Activated naive CD4-positive, alpha-beta T cell treated with anti-CD3 and anti-CD28 coated beads, Interleukin-2, amount 50 U/mL, for 72 hours (primary cell): ENCODE measurements at places on chromosomes 16 and 17.

DNA sequence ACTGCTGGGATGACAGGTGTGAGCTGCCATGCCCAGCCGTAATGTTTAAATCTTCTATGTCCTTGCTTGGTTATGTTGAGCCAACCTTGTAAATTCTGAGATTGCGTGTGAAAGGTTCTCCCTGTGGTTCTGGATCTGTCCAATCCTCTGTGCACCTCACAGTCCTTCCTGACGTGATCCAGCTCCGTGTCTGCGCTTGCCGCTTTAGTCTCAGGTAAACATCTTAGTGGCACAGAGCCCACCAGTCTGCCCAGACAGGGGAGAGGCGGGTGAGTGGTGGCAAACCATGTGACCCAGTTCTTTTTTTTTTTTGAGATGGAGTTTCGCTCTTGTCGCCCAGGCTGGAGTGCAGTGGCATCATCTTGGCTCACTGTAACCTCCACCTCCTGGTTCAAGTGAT, 13.9 kb downstream of the SLC25A10 start:
- DNase-seq: no peak

DNA sequence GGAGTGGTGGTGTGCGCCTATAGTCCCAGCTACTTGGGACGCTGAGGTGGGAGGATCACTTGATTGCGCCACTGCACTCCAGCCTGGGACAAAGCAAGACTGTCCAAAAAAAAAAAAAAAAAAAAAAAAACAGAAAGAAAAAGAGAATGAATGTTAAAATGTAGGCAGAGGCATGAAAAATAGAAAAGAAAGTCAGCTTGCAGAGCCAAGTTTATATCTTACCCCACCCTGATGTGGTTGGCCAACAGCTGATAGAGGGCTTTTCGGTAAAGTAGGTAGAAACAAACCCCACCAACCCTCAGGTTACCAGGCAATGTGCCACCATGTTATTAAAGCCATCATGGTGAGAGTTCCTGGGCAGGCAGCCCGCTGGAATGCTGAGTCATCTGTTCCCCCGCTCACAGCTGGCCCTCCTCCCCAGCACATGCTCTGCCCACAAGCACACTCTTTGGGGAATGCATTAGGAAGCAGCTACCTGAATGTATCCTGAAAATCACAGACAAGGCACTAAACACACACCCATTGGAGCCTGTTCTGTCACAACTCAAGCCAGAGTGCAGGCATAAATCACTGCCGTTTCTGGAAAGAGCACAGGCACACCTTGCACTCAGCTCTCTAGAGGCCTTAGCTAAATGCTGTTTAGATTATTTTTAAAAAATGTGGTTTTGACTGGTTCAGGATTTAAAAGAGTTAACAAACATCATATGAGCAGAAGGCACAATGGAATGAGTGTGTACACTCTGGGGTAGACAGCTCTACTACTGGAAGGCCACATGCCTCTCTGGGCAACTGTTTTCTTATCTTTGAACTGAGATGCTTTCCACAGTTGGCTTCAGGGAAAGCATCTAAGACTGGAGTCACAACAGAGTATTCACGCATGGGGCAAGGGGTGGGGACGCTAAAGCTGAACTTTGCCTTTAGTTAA, 128.5 kb downstream of the PARN start:
- no peak for DNase-seq

GRCh38 chr16:26569793-26570192, 496.9 kb upstream of the C16orf82 start:
- DNase-seq: no peak

GRCh38 chr17:83198366-83199341, 119.2 kb downstream of the METRNL start:
- peak; percentile 1 for DNase-seq

- no peak for DNase-seq
Measured at GRCh38 chr16:81996664-81997509, 14.4 kb downstream of the SDR42E1 start.

- no peak for DNase-seq
Measured at GRCh38 chr16:27600381-27600780, 50.4 kb downstream of the KATNIP start.

- no peak for DNase-seq
Measured at GRCh38 chr16:26987597-26988010, 79.1 kb upstream of the C16orf82 start.

GRCh38 chr16:48383877-48384519, 1.2 kb downstream of the SIAH1 start:
- no peak for DNase-seq

DNA sequence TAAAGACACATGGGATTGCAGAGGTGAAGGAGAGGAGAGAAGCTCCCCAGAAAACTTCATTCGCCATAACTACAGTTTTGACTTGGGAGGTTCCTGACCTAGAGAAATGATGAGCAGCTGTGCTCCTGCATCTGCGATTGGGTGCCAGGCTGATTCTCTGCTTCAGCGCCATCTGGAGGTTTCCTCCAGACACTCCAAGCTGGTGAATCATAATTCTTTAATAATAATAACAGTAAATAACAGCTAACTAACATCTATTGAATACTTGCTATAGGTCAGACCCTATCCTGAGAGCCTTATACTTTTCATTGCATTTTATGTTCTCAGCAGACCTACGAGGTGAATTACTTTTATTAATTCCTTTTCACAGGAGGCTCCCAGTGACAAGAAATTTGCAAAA, 575.8 kb downstream of the TOX3 start:
- DNase-seq: no peak

DNA sequence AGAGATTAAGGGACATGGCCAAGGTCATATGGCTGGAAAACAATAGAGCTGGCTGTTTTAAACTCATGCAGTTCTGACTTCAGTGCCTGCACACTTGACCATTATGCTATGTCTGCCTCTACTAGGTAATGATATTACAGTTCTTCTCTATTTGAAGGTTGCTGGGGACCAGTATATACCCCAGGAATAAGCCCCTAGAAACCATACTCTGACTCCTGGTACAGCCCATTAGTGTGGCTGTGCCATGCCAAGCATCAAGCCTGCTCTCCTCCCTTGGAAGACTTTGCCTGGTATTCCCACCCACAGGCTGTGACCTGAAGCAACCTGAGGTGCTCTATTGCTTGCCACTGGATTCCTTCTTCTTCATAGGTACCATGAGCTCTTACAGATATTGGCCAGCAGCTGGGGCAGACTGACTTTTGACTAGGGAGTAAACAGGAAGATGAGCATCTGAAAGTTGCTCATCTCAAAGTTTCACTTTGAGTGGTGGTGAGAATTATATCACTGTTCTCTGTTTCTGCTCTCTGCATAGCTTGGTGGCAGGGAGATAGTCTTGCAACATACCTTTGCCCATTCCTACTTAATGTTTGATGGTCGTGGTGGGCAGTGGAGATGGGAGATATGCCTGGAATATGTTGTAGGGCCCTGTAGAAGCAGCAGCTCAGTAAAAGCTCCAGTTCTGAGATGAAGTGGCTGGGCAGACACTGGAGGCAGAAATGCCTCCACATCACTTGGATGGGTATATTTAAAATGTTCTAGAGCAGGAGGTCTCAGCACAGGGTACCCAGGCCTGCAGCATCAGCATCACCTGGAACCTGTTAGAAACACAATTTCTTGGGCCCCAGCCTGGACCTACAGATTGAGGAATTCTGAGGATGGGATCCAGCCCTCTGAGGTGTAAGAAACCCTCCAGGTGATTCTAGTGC, 274.7 kb downstream of the HS3ST4 start:
- DNase-seq: no peak

DNA sequence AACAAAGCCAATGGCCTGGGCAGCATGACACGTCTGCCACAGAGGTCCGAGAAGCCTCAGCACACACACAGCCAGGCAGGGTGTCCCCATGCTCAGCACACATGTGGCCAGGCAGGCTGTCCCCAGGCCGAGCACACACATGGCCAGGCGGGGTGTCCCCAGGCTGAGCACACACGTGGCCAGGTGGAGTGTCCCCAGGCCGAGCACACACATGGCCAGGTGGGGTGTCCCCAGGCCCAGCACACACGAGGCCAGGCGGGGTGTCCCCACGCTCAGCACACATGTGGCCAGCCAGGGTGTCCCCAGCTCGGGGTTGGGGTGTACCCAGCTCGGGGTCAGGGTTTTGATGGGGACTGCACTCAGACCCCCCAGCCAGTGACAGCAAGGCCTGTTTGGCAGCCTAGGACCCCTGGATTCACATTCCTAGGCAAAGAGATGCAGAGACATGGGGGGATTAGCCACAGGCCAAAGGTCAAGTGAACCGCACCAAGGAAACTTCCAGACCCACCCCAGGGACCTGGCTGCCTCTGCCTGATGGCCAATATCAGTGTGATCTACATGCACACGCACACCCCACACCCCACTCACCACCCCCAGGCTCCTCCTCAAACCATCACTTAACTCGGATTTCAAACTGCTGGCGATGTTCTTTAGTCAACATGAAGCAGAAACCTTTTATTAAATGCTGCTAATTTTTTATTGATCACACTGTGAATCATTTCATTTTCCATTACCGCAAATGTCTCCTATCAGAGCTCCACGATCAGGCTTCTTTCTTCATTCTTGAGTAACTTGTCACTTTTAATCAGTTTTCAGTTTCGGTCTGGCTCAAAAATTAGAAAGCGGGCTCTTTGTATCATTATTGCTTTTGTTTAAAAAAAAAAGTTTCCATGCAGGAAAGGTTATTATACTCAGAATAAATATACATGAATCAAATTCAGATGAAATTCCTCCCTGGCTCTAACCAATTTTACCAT, 111.4 kb downstream of the ZNF423 start:
- DNase-seq: no peak

DNA sequence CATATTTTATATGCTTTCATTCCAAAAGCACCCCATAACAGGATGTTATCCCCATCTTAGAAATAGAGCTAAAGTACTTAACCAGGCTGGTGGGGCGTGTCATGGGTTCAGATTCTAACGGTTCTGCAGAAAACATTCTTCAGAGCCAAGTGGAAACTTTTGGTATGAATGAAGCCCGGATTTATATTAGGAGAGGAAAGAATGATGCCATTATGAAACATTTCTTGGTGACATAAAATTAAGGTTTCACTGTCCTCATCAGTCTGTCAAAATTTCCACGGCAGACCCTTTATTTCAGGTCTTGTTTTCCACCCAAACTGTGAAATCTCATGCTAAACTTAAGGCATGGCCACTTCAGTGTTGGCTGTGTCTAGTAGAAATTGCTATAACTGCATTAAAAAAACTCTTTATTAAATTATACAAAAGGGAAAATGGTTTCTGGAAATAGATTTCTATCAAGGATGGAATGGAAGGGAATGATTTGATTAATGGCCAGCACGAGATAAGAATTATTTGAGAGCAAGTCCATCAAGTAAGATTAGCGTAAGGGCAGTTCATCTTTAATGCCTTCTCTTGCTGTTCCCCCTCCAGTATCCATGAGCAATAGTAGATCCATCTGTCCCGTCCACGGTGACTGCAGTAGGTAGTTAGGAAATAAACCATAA, 11.7 kb downstream of the PRKCA start:
- DNase-seq: no peak

GRCh38 chr17:72702136-72702735, 390.3 kb downstream of the SLC39A11 start:
- DNase-seq: no peak

DNA sequence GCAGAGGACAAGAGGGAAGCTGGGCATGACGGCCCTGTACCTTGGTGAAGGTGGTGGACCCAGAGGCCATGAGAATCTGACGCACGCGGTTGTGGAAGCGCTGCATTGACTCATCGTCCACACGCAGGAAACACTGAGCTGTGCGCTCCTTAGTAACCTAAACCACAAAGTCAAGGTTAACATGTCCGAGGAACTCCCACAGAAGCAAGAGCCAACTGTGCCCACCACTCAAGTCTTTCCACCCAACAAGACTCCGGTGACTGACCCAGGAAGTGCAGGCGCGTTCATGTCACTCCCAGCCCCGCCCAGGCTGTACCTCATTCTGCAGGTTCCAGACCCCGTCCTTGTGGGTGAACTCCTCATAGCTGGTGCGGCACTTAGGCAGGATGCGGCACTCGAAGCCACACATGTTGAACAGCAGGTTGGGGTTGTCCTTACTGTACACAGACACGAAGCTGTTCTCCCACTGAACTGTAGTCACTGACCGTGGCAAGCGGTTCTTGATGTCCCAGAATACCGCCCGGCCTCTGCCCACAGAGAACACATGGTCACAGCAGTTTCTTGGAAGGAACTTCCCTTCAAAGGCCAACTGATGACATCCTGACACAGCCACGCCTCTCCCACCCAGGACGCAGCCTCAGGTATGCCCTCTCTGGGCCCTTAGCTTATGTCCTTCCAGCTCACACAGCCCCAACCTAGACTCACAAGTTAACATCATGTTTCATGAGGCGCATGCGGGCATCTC, 11.5 kb downstream of the PRPF8 start:
- DNase-seq: no peak

DNA sequence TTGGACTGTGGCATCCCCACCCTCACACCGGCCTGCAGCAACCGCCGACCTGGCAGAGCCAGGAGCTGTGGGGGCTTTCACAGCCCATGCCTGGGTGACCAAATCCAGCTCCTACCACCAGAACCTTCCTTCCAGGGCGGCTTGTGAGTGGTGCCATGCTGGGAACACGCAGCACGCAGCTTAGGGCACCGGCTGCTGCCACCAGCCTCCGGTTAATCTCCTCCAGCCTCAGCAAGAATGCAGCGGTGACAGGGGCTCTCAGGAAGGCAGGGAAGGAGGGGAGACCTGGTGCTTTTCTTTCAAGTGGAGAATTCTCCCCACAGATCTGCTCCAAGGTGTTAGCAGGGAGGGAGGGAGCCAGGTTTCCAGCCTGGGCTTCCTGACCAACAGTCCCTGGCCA, 32.3 kb upstream of the ANKRD40CL start:
- DNase-seq: no peak

- DNase-seq: no peak
Measured at GRCh38 chr17:13626703-13627102, 25.0 kb upstream of the HS3ST3A1 start.

DNA sequence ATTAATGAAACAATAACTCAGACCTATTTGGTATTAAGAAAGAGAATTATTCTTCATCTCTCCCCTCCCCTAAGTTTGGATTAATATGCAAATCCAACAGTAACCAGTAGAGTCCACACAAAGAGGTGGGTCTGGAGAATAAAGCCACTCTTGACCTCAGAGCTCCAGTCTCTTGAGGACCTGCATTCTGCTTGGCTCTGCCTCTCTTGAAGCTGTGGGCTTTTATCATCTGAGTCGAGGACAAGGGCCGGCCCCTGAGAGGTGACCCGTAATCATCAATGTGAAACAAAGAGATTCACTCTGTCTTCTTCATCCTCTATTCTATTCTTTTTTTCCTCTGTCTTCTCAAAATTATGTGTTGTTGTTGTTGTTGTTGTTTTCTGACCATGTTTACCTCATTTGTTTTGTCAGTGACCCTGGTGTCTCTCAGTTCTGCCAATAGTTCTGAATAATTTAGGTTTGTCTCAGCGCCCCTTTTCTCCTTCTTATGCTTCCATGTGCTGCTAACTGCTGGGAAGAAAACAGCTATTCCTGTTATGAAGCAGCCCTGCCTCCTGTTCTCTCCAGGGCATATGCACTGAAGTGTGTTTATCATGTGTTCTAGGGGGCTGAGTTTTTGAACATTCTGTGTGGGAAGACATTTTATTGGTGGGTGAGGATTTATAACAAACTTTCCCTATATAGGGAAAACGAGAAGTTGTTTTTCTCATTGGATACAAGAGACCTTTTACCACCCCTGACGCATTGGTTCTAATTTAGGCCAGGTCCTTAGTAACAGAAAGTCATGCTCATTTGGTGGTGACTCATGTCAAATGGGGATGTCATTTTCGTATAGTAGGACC, 135.8 kb downstream of the TRIM37 start:
- no peak for DNase-seq
